ENCODE measurements at places on chromosomes 7 and 10.

- peak; percentile 54 for DNase-seq
Measured at GRCh38 chr7:50467817-50468610, 17.9 kb upstream of the FIGNL1 start.

DNA sequence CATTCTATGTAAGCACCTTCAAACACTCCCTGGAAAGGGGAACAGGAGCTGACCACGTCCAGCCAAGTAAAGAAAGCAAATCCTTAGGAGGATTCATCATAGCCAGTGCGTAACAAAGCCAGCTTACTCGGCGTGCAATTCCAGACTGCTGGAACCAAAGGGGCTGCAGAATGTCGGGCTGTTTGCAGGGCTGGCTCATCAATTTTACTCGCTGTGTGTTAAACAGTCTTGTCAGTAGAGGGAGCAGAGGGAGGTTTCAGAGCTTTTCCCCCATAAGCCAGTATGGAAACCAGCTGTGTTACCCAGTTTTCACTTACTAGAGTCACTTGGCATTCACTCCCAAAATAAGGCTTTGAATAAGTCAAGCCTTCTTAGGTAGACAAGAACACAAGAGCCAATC lies 127.1 kb downstream of the KMT2E start:
- no peak for DNase-seq

DNA sequence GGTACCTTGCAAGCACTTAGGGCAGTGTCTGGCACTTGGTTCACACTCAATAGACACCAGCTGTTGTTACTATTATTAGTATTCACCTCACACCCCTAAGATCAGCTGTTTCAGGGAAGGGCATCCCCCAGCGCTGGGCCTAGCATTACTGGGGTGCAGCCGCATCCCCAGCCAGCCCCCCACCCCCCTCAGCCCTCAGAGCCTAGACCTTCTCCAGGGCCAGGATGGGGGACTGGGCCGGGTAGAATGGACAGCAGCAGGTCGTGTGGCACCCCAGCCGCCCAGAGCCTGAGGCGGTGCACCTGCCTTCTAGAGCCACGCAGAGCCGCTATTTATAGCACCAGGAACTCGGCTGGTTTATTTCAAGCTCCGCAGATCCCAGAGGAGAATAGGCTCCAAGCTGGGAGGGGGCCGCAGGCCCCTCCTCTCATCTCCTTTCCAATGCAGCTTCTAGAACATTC lies 60.5 kb downstream of the GTF2IRD1 start:
- no peak for DNase-seq

- DNase-seq, result no peak
Measured at GRCh38 chr7:32639122-32639521, 143.8 kb downstream of the AVL9 start.

GRCh38 chr7:26490640-26491624 lies 199.3 kb downstream of the SNX10 start:
- DNase-seq, result no peak

- no peak for DNase-seq
Measured at GRCh38 chr7:76074972-76075370, 27.1 kb downstream of the MDH2 start.
